ENCODE measurements at places on chromosomes 11 and 22.

- DNase-seq: no peak
These were observed 33.8 kb upstream of the SCUBE1 start for GRCh38 chr22:43376765-43377547.

DNA sequence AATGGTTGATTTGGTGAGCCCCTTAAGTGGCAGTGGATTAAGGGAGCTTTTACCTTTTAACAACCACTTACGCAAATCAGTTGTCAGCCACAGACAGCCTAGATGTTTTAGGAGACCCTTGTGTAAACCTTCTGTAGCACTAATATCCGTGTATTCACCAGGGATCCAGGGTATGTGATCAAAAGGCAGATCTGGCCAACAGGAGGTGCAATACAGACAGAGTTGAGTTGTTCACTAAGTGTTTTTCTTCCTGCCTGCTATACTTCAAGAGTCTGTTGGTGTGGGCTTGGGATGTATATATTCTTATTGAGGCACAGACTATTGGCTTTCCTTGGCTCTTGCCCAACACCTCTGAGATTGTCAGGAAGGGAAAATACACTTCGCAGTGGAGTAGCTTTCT lies 175.1 kb downstream of the FAT3 start:
- DNase-seq: no peak

- DNase-seq: no peak
These were observed 116.3 kb downstream of the TIMP3 start for GRCh38 chr22:32917577-32918354.

DNA sequence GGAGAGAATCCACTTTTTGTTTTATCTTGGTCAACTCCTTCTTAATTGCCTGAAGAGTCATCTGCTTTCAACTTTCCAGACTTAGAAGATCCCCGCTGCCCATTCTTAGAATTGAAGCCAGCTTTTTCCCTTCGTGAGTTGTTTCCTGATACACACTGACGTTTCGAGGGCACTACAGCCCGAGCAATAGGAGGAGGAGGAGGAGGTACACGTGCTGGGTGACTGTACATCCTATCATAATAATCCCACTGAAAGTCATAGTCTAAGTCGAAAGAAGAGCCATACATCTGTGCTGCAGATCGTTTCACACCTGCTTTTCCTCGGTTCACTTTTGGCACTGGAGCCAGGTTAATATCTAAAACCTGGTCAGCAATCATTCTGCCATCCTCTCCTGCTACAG lies 606.1 kb downstream of the DLG2 start:
- peak; percentile 14 for DNase-seq

GRCh38 chr11:42172441-42172840 lies 713.0 kb upstream of the LRRC4C start:
- DNase-seq: no peak

DNA sequence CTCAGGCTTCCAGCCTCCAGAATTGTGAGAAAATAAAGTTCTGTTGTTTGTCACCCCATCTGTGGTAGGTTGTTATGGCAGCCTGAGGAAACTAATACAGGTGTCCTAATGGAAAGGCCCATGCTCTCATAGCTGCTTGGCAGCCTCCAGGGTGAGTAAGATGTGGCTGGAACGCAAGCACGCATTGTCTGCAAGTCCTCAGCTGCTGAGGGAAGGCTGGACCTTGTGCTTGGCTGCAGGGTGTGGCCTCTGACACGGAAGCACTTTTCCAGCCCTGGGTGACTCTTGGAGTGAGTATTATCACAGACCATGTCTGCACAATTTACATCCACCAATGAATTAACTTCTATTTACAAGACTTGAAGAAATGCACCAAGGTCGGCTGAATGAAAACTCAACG lies 44.4 kb upstream of the BARX2 start:
- no peak for DNase-seq

- peak; percentile 14 for DNase-seq
These were observed 198.3 kb upstream of the PLET1 start for GRCh38 chr11:112459001-112459400.

GRCh38 chr11:12239396-12239795 lies 129.0 kb downstream of the MICAL2 start:
- DNase-seq: no peak

DNA sequence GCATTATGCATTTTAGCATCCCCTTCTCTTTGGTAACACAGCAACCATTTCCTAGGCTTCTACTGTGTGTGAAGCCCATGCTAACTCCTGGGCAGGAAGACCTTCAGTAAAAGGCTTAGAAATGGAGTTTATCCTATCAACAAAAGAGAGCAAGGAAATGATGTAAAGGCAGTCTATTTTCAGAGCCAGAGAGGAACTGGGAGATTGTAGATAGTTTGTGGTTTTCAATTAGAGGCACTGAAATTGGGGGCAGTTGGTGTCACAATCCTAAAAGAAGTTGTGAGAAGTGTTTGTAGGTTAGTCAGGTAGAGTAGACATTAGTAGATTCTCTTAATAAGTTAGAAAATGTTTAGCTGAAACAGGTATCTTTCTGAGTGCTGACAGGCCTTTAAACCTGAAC lies 7.1 kb downstream of the ACAD8 start:
- DNase-seq: no peak

GRCh38 chr22:34880662-34881061 lies 185.3 kb upstream of the ISX start:
- no peak for DNase-seq

GRCh38 chr11:27660171-27660570 lies 40.1 kb downstream of the BDNF start:
- no peak for DNase-seq

GRCh38 chr11:131917634-131918384 lies 547.4 kb downstream of the NTM start:
- no peak for DNase-seq

- no peak for DNase-seq
These were observed 1.4 kb upstream of the OVOL1 start for GRCh38 chr11:65785319-65786007.

GRCh38 chr11:68116974-68117373 lies 4.2 kb downstream of the CHKA start:
- DNase-seq: no peak

GRCh38 chr22:38214302-38215056 lies 12.7 kb downstream of the MAFF start:
- DNase-seq: peak; percentile 80

- DNase-seq: no peak
These were observed 357.7 kb upstream of the ARHGAP42 start for GRCh38 chr11:100329352-100329751.

DNA sequence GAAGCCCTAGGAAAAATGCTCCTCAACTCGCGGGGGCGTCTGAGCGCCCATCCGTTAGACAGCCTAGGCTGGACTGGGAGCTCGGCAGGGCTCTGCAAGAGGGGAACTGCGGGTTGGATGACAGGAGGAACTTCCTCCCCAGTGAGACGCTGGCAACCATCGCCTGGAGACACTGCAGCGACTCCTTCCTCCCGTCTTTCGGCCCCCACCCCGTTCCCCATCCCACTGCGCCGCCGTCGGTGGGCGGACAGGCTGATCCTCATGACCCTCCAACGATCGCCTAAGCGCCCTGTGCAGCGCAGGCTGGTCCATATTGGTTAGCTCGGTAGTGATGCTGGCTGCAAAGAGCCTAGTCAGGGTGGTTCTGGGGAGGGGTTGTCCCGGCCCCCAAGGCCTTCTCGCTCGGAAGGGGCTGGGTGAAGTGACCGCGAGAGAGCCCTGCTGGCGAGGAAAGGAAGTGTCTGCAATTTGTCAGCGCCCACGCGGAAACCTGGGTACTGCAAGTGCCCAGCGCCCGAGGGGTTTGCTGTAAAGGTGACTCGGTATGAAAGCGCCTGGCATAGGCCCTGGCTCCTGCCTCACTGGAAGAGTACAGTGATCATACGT lies 638 bp downstream of the NRGN start:
- no peak for DNase-seq

GRCh38 chr22:45172881-45173585 lies 9.3 kb downstream of the NUP50 start:
- no peak for DNase-seq

DNA sequence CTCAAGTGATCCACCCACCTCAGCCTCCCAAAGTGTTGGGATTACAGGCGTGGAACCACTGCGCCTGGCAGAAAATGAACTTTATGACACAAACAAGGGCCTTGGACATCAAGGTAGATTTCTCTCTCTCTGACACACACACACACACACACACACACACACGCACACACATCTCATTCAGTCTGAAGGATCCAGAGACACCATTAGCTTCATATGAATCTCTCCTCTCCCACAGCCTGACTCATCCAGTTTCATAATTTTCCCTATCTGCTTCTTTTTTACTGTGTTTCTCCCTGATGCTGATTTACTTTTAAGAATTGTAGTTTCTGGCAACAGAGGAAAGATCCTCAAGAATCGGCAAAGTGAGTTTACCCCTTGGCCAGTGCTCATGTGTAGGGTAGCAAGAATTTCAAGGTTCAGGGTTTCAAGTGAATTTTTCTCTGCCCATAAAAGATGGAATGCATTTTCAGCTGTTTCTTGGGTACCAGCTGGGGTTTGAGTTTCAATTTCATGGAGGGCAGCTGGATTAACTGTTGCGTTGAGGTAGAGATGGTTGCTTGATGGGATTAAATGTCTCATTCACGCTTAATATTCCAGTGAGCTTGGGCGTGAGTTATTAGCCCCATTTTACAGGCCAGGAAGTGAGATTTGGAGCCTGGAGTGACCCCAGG lies 3.5 kb downstream of the MYO18B start:
- DNase-seq: peak; percentile 79

DNA sequence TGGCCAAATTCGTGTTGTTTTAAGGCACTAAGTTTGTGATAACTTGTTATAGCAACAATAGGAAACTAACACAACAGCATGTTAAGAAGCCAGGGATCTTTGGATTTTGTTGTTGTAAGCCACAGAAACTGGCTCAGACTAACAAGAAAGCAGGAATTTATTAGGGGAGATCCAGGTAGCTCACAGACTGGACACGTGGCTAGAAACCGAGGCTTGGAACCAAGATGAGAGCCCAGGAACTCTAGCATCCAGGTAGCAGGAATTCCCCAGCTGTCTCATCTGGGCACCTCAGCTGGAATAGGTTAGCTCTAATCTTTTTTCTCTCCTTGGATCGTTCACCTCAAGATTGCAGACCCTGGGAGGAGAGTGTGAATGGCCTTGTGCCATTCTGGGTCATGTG lies 24.9 kb downstream of the POLA2 start:
- DNase-seq: no peak

GRCh38 chr11:103552086-103552485 lies 442.9 kb downstream of the DYNC2H1 start:
- DNase-seq: no peak

GRCh38 chr11:2360081-2360642 lies 16.9 kb upstream of the CD81 start:
- DNase-seq: no peak

GRCh38 chr22:43151251-43152002 lies at the start of gene TSPO:
Gene TSPO, plus strand, starts transcription at chr22:43151559. Its CDS starts 7,680 bp downstream, at chr22:43159239.
- peak; percentile 83 for DNase-seq

GRCh38 chr11:117039900-117040299 lies 58.3 kb downstream of the SIK3 start:
- DNase-seq: no peak

- DNase-seq: peak; percentile 47
These were observed 6.0 kb upstream of the CDKN1C start for GRCh38 chr11:2891326-2892214.

- no peak for DNase-seq
These were observed 87.8 kb upstream of the NNMT start for GRCh38 chr11:114208377-114208776.

- peak; percentile 26 for DNase-seq
These were observed 53.9 kb downstream of the USP47 start for GRCh38 chr11:11895672-11896071.

DNA sequence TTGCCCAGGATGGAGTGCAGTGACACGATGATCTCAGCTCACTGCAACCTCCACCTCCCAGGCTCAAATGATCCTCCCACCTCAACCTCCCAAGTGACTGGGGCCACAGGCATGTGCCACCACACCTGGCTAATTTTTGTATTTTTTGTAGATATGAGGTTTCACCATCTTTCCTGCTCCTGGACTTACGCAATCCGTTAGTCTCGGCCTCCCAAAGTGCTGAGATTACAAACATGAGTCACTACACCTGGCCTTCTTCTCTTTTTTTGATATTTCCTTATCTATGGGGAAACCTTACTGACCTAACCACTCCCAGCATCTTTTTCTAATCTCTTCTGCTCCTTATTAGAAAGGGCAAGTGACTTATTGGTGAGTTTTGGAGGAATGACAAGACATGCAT lies 121.7 kb upstream of the CHORDC1 start:
- no peak for DNase-seq

DNA sequence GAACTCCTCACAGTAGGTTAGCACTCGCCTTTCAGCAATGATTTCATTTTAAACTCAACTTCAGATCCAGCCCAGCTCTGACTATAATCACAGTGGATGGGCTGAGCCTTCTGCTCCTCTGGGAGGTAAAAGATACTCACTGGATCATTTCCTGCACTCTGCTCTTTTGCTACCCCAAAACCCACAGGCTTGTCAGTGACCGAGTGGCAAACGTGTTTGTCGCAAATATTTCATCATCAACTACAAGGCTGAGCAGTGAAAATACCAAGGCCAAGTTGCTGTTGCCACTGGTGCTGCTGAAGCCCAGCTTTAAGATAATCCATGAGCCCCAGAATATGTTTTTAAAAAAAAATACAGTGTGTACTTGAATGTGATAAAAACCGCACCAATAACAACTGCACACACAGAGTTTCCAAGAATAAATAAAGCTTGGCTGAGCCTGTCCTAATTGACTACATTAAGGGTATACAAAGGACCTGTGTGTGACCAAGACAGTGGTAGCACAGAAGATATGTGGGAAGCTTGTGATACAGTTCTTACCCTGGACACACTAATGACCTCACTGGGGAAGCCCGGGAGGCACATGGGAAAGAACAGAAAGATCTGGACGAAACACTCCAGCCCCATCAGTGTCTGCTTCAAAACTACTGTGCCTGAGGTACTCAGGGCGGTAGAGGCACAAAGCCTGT lies 41.3 kb downstream of the ABTB2 start:
- DNase-seq: peak; percentile 23

- DNase-seq: no peak
These were observed 1.4 kb downstream of the SIGIRR start for GRCh38 chr11:413120-414081.

- no peak for DNase-seq
These were observed 800.9 kb downstream of the BRD1 start for GRCh38 chr22:49026494-49027367.

GRCh38 chr11:132039521-132039920 lies 669.1 kb downstream of the NTM start:
- DNase-seq: no peak

GRCh38 chr22:17243524-17243923 lies 24.3 kb upstream of the ADA2 start:
- DNase-seq: no peak

DNA sequence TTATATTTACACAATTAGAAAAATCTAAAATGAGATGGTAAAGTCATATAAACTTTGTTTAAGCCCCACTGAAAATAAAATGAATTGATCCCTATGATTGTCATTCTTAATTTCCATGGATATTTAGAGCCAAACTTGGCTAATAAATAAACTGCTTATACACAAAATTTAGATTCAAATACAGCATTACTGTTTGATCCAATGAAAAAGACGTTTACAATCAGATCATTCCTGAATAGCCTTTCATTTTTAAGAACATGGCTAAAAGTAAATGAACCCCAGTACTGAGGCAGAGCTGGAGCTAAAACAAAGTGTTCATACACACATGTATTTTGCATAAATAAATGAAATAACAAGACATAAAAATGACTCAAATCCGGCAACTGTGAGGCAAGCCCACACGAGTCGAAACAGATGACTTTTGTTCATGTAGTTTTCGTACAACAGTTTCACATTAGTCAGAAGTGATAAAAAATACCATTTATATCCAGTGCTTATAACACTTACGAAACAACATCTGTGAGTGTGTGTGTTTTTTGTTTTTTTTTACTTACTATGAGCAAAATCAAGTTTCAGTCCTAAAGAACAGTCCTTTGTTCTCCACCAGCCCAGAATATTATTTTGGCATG lies 386.5 kb downstream of the SOX6 start:
- peak; percentile 84 for DNase-seq

- DNase-seq: no peak
These were observed 154.3 kb downstream of the CACNA1I start for GRCh38 chr22:39724857-39725256.
